Stimulated activated CD4-positive, alpha-beta T cell treated with anti-CD3 and anti-CD28 coated beads, TNF-alpha, amount 100 ng/mL, for 48 hours (primary cell): ENCODE measurements at places on chromosomes 11 and 22.

DNA sequence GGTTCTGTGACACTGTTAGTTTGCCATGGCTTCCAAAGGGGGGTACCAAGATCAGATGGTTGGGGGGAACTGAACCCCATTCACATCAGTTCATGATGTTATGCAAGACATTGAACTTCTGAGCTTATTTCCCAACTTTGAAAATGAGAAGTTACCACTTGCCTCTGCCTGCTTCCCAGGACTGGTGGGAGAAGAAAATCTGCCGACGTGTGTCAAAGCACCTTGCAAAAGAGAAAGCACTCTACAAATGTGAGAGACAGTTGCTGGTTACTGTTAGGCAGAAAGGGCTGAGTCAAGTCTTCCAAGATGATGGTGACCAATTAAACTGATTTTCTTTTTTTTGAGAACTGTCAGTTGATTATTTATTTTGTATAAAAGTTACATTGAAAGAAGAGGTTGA lies 45.6 kb downstream of the SMCO4 start:
- DNase-seq, result no peak

DNA sequence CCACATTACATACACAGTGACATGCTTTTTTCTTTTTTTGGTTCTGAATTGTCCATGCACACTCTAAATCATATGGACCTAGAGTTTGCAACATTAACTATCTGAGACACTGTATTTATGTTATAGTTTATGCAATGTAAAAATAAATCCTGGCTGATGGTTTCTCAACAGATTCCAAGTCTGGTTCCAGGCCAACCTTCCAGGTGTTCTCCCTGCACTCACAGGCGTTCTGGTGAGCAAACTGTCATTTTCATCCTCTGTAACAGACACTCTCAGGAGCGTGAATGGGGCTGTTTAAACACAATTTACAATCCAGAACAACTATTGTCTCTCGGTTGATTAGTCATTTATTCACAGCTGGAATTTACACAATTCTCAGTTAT lies 36.5 kb upstream of the ANKK1 start:
- no peak for DNase-seq

DNA sequence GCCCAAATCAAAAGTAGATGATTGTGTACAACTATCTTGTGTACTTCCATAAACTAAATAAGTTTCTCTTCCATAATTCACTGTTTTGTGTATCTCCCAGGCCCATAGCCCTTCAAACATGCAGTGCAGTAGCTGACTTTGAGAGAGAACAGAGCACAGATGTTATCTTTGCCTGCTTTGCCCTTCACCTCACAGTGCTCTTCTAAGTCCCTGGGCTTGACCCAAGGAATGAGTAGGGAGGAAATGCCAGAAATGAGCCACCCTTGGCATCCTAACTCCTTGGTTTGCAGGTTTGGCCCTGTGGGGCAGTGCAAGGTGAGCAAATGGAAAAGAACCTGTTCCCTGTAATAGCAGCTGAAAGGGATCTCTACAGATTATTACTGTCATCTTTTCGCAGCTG lies 79.2 kb downstream of the STIM1 start:
- DNase-seq, result no peak

DNA sequence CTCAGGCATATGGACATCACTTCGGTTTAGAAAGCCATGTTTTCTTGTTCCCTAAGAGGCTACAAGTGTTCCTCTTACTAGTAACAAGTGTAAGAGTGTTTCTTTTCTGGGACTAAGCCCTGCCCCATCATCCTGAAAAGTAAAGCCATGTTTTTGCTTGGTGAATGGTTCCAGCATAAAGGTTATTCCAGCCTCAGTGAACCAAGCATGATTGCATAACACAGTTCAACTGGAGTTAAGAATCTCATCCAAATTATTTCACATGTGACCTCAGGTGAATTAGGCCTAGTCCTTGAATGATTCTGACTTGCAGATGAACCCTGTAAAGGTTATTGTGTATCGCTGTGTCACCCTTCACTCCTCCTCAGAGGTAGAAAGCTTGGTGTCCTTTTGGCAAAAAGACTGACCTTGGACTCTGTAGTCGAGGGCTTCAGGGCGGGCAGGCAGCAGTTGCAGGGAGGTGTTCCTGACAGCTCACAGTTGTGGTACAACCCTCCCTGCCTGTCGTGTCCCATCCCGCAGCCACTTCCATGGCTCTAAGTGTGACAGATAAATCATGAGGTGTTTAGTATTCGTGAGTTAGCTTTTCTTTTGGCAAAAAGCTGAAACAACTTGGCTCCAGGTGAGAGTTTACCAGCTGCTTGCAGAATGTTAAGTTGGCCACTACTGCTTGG lies 321.8 kb downstream of the CADM1 start:
- DNase-seq, result no peak

DNA sequence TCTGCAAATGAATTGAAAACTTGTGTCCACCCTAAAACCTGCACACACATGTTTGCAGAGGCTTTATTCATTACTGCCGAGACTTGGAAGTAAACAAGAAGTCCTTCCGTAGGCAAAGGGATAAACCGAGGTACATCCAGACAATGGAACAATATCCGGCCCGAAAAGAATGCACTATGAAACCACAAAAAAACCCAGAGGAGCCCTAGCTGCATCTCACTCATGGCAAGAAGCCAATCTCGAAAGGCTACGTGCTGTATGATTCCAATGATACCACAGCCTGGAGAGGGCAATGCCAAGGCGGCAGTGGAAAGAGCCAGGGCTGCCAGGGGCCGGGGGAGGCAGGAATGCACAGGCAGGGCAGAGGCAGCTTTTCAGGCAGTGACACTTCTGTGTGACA lies 3.2 kb upstream of the MRPL23 start:
- DNase-seq, result no peak

DNA sequence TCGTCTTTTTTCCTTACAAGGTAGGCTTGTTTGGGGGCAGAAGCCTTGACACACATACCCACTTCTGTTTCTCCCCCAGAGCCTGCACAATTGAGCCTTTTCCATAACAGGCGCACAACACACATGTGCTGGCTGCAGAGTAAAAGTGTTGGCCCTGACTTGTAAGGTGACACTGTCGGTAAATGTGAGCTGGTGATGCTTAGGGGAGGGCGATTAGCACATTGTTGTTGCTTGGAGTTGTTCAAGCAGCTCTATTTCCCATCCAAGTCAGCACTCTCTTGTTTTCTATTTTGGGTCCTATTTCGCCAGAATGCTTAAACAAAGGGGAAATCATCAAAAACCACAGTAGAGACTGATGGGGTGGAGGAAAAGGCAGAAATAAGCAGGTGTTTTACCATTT lies 51.9 kb upstream of the PTPRJ start:
- no peak for DNase-seq

- no peak for DNase-seq
Observed at GRCh38 chr11:104333977-104334376, 170.0 kb upstream of the PDGFD start.

DNA sequence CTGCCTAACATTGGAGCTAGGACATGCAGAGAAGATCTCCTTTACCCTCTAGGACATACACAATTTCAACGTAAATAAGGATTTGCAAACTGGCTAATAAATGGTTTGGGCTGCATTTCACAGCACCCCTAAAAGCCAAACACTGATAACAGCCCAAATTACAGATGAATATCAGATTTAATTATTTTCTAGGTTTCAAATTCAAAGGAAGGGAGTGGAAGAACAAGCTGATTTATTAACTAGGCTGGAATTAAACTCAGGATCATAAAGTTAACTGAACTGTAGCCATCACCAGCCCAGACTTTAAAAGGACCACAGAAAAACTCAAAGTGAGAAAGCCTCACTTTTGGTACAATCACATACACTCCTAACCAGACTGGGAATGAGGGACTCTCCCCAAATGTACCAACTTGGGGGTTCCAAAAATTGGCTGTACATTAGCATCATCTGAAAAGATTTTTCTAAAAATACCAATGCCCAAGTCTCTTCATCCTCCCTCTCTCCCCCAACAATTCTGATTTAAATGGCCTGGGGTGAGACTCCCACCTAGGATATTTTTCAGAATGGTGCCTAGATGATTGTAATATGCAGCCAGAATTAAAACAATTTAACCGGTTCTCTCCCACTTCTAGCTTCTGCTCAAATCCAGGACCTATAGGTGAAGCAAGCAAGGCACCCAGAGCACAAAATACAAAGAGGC lies 43.5 kb downstream of the SYTL2 start:
- DNase-seq, result no peak
